Stimulated activated CD8-positive, alpha-beta memory T cell treated with anti-CD3 and anti-CD28 coated beads, Interleukin-4, amount 100 ng/mL, for 1 hour (primary cell): ENCODE measurements at places on chromosomes 12 and 14.

DNA sequence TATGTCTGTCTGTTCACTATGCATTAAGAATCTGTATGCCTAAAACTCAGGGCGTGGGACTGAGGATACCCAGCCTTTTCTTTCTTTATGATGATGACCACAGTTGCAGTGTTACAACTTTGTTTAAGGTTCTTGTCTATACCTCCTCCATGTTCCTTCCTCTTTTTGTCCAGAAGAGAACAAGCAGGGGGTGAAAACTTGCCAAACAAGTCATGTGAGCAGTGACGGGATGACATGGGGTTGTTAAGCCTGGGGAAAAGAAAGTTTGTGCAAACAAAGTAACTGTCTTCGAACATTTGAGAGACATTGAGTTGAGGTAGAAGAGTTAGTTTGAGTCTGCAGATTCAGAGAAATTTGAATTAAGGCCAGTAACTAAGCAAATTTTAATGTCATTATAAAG, 505.5 kb downstream of the NPAS3 start:
- no peak for DNase-seq

GRCh38 chr12:80939231-80939950, 1.7 kb upstream of the LIN7A start:
- DNase-seq = no peak

GRCh38 chr12:51521554-51522276, 69.3 kb upstream of the SCN8A start:
- DNase-seq = no peak

DNA sequence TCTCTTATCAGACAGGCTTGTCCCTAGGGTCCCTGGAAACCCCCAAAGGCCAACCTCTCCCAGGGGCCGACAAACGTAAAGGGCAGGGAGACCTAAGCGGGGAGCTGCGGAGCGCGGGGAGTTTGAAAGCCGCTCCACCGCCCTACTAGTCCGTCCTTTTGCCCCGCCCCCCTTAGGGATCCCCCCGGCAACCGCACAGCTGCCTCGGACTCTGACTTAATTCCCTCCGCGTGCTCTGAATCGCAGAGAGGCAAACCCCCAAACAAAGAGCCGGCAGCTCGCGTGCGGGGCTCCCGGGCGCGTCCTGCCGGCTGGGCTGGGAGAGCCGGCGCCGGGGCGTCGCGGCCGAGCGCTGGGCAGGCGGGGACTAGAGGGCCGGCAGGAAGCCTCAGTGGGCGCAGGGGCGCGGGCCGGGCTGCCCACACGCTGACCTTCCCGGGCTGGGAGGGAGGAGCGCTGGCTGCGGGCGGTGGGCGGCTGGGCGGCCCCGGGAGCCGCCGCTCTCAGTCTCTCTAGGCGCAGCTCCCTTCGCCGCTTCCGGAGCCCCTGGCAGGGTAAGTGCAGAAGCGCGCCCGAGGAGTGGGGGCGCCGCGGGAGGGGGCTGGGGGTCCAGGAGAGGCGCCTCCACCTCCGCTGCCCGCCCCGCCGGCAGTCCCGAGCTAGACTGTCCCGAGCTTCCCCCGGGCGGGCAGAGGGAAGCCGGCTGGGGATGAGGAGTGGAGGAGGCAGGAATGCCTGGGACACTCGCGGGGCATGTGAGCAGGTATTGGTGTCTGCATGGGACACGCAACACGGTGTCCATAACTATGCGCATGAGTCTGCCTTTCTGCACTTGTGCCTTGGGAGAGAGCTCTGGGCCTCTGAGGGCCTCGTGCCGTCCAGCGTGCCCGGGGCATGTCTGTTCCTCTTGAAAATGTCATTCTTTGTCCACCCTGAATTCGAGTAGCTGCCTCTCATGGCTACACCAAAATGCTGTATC, at the start of gene TSPAN11:
Gene TSPAN11, plus strand, starts transcription at position 506 of the 979 bp plus-strand sequence. CDS start 27,244 bp downstream, outside the sequence.
- no peak for DNase-seq

DNA sequence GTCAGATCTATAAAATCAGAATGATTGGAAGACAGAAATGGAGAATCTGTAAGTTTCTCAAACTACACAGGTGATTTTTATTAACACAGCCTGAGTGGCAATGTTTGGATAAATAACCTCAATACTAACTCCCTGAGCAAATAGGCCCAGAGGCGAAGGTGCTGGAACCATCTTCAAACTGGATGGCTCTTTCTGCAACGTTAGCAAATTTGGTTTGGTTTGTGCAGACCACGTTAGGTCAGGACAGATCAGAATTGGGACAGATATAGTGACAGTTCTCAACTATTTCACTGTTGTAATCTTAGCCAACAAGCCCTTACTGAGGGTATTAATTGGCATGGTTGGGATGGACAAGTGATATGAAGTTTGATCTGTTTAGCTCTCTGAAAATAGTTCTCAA, 9.1 kb upstream of the CLEC9A start:
- no peak for DNase-seq

DNA sequence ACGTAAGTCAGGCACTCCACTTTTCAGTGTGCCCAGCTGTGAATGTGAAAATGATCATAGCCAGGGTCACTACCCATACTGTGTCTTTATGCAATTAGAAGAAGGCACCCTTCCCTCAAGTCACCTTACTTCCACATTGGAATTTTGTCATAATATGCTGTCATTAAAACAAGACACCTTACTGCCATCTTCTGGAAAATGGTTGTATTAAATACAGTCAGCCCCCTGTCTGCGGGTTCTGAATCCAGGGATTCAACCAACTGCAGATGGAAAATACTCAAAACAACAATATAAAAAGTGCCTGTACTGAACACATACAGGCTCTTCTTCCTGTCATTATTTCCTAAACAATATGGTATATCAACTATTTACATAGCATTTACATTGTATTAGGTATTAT, 70.2 kb upstream of the TBX5 start:
- DNase-seq = no peak

DNA sequence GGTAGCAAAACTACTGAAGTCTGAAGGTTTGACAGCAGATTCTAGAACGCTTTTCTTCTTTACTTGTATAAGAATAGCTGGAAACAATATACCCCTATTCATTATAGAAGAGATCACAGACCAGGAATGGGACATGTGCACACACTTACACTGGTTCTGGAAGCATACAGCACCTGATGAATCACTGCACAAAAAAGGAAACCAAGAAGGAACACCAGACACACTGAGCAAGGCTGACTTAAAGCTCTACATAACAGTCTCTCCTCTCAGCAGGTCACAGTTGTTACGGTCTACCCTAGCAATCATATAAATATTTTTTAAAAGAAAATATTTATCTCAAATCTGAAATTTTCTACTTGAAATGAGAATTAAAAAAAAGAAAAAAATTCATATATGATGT, 13.5 kb downstream of the ATP2B1 start:
- DNase-seq = no peak

DNA sequence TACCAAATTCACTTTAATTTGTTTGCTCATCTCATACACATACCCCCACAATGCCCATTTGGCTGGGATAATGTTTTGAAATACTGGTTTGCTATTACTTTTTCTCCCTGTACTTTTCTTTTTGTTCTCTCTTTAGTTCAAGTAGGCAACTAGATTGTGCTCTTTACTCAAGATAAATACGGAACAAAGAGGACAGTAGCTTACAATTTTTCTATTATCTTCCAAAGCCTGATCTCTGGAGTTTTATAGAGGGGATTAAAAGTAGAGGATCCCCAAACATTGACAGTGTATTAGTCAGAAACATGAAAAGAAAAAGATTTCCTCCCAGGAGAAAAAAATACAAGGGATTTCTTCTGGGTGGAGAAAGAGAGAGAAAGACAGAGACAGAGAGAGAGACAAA, 102.1 kb upstream of the FSCB start:
- DNase-seq = no peak

- no peak for DNase-seq
Measured at GRCh38 chr12:22545255-22545654, 913 bp upstream of the C2CD5 start.

GRCh38 chr12:19150273-19150900, 20.9 kb downstream of the PLEKHA5 start:
- DNase-seq = no peak

DNA sequence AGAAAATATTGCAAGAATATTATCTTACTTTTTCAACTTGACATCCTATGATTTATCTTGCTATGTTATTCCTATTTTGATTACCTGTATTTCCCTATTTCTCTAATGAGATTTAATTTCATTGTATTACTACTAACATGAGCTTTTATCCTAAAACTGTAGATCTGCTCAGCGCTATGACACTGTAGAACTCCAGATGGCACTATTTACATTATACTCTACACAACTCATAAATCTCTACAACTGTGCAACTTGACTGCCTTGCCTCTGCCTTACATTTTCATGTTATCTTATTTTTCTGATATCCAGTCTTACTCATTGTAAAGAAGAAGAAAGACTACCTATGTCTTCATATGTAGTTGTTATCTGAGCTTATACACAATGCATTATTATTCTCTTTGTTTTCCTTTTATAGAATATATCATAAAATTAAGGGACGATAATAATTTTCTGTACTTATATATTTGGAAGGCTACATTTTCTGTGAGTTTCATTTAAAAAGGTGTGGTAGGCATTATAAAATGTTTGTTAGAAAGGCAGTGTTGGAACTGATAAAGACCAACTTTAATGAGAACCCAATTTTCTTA, 24.1 kb downstream of the NUP37 start:
- no peak for DNase-seq

GRCh38 chr12:85527192-85527591, 247.2 kb downstream of the ALX1 start:
- DNase-seq = no peak

DNA sequence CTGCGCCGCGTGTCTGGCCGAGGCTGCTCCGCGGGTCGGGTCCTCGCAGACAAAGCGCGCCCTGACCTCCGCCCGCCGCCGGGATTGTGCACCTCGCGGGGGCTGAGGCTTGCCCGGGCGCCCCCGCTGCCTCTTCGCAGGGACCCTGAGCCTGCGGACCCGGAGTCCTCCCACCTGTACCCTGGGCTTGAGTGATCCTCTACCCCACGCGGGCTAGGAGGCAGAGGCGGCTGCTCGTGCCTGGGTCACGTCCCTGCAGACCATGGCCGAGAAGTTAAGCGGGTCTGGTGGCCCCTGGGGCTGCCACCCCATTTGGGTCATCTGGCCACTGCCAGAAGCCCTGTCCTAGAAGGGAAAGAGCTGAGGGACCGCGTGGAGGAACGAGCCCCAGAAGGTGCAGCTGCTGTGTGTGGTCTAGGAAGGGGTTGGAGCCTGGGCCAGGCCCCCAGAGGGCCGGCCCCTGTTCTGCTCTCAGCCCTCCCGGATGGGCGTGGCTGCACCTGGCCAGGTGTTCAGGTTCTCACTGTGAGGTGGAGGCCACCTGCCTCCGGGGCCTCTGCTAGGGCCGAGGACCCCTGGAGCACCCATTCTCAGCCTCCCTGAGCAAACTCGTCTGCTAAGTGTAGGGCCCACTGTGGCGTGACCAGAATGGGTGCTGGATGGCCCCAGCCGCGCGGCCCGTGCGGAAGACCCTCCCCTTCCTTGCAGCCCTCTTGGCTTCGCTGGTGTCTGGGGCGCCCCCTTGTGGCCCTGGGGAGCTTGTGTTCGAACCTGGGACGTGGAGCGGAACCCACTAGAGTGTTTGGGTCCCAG, 49.6 kb downstream of the LRCOL1 start:
- DNase-seq = peak; percentile 35

DNA sequence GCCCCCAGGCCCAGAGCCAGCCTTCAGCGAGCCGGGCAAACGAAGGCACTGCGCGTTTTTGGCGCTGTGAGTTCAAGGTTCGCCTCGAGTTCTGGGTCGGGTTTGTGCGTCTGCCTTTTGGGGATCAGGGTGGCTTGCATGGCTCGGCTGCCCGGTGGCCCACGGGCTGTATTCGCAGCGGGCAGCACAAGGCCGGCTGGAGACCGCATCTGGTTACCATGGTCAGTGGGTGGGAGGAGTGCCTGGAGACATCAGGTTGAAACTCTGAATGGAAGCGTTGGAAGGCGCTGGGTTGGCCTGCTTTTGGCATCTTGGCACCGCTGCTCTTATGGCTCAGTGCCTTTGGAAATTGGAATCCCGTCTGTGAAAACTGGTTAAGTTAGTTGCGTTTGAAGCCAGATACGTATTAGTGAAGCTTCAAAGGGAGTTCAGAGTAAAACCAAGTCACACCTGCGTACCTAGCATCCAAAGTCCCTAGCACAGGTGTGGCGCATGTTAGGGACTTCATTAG, 50.9 kb downstream of the SNAPC1 start:
- no peak for DNase-seq

DNA sequence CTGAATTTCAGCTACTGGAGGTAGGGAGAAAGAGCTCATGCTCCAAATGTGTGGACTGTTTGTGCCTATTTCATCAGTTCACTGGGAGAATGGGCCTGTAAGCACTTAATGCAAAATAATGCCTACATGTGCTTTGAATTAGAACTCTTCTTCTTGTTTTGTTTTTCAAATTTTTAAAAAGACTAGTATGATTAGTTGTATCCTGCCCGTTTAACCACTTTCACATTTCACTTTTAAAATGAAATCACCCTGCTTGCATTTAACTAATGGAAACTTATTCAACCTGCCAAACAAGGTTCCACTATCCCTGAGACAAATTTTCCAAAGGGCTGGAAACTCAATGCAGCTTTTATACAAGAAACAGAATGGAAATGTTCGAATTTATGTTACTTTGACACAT, 79.7 kb downstream of the SAMD4A start:
- DNase-seq = no peak

- DNase-seq = no peak
Measured at GRCh38 chr14:23486036-23486435, 16.5 kb downstream of the NGDN start.

- no peak for DNase-seq
Measured at GRCh38 chr14:52129721-52130120, 60.9 kb upstream of the NID2 start.

- no peak for DNase-seq
Measured at GRCh38 chr14:83294941-83295340, 1761.3 kb upstream of the SEL1L start.

GRCh38 chr12:53231671-53231920, 413 bp downstream of the RARG start:
- DNase-seq = no peak

- DNase-seq = no peak
Measured at GRCh38 chr12:52832451-52832850, 1.7 kb downstream of the KRT79 start.

DNA sequence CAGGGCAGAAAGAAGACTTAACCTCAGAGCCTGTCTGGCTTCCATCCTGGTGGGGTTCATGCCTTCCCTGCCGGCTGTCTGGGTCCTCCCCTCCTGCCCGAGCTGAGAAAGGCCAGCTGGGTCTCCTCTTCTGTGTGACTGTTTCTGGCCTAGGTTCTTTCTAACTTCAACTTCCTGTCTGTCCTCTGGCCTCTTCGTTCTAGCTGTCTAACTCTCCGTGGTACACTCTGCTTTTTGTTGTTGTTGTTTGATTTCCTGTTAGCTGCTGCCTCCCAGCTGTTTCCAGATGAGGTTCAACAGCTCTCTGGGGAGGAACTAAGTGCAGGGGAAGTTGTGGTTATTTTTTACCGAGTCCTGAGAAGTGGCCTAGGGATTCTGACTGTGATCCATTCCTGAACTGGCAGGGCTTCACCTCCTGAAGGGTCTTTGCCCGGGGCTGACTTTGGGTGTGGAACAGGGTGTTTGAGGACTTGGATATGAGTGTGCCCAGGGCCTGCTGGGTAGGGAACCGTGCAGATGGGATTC, 3.2 kb downstream of the MLXIP start:
- DNase-seq = no peak
